ENCODE measurements at places on chromosomes 2 and 18.

DNA sequence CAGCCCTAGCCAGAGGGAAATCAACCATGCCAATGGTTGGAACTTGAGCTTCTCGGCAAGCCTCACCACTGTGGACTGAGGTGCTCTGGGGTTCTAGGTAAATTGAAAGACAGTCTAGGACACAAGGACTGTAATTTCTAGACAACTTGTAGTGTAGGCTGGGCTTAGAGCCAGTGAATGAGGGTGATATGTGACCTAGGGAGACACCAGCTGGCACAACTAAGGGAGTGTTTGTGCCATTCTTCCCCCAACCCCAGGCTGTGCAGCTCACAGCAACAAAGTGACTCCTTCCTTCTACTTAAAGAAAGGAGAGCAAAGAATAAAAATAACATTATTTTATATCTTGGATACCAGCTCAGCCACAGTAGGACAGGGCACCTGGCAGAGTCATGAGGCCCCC is 1690.7 kb upstream of the TMEFF2 start:
- no peak for DNase-seq

DNA sequence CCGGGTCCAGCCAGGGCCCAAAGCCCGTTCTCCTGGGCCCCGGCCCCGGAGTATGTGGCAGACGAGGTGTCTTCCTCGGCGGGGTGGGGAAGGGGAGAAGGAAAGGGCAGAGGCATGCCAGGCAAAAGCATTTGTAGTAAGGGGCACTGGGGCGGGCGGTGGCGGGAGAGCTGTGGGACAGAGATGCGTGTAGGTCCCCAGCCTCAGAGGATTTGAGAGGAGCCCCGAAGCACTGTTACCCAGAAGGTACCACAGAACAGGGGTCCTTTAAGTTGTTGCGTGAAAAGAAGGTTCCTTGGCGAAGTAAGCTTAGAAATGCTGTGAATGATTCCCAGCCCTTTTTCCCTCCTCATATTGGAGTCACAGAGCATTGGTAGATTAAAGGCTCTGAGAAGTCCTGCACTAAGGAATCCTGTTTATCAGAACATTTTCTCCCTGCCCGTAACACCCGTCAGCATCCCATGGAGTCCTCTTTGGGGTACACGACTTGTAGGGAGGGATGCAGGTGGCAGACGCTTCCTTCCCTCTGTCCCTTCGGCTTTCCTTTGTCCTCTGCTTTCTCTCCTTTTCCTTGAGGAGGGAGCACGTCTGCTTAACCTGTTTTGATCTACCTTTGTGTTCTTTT is 12.5 kb downstream of the GAREM2 start:
- DNase-seq: no peak

DNA sequence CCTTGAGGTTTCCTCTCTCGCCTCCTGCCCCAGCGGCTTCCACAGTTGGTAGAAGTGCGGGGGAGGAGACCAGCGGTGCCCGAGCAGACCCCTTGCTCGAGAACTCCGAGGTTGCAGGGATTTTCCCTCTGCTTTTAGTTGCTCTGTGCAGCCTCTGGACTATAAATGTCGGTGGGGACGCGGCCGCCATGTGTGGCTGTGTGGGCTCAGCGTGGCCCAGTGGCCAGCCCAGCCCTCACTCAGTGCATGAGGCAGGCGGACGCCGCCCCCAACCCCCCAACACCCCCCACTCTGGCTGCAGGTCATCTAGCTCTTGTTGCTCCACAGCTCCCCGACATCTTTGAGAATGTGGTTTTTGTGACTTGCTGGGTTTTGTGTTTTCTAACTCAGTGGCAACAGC is 15.3 kb upstream of the D2HGDH start:
- DNase-seq: no peak

DNA sequence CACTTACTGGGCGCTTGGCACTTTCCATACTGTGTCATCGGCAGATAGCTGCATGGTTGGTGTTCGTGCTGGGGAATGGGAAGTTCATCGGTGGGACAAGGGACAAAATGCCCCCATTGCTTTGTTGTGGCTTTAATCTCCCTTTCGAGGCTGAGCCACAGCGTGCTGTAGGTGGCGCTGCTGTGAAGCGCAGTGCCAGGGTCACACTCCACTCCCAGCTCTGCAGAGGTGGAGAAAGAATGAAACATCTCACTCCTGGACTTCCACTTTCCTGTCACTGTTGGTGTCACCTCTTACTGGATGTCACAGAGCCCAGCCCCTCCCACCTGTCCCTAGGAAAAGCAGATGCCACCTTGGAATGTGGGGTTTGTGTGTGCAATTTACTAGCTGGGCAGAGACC is 8.7 kb downstream of the TYMS start:
- DNase-seq: no peak

DNA sequence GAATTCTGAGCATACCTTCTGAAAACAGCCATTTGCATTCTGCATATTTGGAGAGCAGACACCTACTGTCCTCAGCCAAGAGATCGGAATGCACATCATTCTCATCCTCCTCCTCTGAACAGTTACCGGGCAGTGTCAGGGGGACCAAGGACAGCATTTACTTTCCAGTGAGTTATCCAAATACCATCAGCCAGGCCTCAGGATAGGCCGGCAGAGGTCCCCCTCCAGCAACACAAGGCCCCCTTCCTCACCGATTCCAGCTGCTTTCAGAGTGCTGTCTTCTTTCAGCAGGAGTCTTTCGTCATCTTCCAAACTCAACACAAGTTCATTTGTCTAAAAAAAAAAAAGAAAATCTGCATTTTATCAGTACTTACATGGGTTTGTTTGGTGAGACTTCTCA is 55.3 kb downstream of the C2orf76 start:
- no peak for DNase-seq
